ENCODE measurements at places on chromosomes 5 and 9. TPM values are rescaled to one million over a fixed set of nuclear protein-coding genes. Genes with fewer than 3 reads are reported as not detected.

DNA sequence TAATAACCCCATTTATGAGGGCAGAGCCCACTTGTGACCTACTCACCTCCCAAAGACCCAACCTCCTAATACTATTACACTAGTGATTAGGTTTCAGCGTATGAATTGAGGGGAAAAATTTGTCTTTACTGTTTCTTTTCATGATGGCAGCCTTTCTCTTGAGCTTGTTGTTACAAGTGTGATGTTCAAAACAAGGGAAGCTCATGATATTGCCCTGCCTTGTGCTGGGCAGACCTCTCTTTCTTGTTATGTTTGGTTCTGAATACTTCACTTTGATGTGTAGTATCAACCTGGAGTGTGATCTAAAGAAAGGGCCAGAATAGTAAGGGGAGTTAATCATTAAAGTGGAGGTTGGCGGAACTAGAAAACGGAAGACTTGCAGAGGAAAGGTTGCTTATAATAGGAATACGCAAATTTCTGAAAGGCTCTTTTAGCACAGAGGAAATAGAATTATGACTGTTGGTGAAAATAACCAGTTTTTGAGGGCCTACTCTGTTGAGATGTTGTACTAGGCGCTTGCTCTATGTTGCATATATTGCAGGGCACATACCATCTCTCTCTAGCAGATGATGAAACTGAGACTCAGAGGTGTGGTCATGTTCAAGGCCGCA lies 68.2 kb downstream of the MELK start:
- H3K27ac ChIP-seq, result no peak overlapping the region
- DNase-seq, result no peak
- peaks cover 4% of the 10 kb centered on the region for H3K4me1 ChIP-seq
- no peak overlapping the region for H3K4me3 ChIP-seq

DNA sequence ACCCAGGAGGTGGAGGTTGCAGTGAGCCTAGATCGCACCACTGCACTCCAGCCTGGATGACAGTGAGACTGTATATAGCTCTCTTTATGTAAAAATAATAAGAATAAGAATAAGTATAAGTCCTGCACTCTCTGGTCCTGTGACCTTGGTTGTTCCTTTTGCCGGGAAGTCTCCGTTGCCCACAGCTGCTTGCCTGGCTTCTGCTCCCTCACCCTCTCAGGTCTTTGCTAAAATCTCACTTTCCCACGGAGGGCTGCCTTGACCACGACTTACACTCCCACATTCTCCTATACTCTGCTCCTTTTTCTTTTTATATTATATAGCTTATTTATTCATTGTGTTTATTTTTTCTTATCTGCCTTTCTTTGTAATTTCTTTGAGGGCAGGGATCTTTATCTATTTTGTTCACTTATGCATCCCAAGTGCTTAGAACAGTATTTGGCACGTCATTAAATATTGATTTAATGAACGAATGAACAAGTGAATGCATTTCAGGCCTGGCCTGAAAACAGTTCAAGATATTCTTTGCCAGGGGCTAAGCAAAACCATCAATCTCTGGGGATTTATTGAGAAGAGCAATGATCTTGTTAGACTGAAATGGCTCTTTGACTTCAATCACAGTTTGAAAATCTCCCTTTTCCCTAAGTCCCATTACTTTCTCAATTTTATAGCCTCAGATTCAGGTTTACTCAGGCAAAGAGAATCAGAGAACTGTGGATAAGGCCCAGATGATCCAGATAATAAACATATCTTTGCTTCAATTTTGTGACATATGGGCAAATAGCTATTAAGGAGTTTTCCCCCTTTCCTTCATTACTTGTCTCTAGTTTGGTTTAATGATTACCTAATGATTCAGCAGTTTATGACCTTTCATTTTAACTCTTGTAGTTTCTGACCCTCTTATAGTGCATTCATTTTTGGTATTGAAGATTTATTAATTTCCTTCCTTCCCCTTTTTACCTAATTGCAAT lies 60.8 kb upstream of the TMC1 start:
- no peaks in the 10 kb centered on the region for H3K27me3 ChIP-seq
- no peak overlapping the region for H3K27ac ChIP-seq
- H3K36me3 ChIP-seq, result no peaks in the 10 kb centered on the region
- peaks cover 13% of the 10 kb centered on the region for H3K4me1 ChIP-seq
- no peak overlapping the region for H3K4me3 ChIP-seq
- DNase-seq, result no peak

Gene SLIT3
- total RNA-seq, result 2.1 TPM

DNA sequence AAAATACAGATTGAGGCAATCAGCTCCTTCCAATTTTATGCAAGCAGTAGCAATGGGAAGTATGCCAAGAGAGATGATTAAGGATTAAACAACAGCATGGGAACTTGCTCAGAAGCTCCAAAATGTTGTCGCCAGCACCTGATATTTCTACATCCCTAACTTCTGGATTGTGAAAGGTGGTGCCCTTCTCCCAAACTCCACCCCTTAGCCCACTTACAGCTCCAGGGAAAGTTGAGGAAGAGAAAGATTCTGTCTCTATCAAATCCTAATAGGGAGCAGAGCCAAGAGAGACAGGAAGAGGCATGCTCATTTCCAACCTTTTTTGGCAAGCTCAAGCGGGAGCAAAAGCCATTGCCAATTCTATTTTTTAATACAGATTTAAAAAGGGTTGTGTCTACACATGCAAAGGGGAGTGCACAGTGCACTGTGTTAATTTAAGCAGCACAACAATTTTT lies 92.4 kb upstream of the NR3C1 start:
- no peak for DNase-seq
- no peaks in the 10 kb centered on the region for H3K36me3 ChIP-seq
- no peaks in the 10 kb centered on the region for H3K27me3 ChIP-seq
- no peaks in the 10 kb centered on the region for H3K4me1 ChIP-seq
- no peak overlapping the region for H3K4me3 ChIP-seq

- H3K27me3 ChIP-seq, result no peaks in the 10 kb centered on the region
- DNase-seq, result no peak
- H3K4me1 ChIP-seq, result peaks cover 40% of the 10 kb centered on the region
- H3K36me3 ChIP-seq, result peaks cover 2% of the 10 kb centered on the region
- H3K27ac ChIP-seq, result no peak overlapping the region
Observed at GRCh38 chr9:33884856-33885701, 68.1 kb downstream of the UBE2R2 start.
